ENCODE measurements at places on chromosomes 1 and 21.

- no peaks in the 10 kb centered on the region for H3K36me3 ChIP-seq
- H3K4me3 ChIP-seq, result no peak overlapping the region
- H3K4me1 ChIP-seq, result no peaks in the 10 kb centered on the region
- H3K27me3 ChIP-seq, result no peaks in the 10 kb centered on the region
- H3K27ac ChIP-seq, result no peak overlapping the region
These were observed 145.4 kb downstream of the GRIK3 start for GRCh38 chr1:36888811-36889477.

- H3K4me3 ChIP-seq, result no peak overlapping the region
- no peak overlapping the region for H3K27ac ChIP-seq
- H3K36me3 ChIP-seq, result no peaks in the 10 kb centered on the region
- H3K4me1 ChIP-seq, result peaks cover 4% of the 10 kb centered on the region
- H3K27me3 ChIP-seq, result no peaks in the 10 kb centered on the region
- no peak for DNase-seq
These were observed 31.5 kb upstream of the MTF2 start for GRCh38 chr1:93047618-93048017.

DNA sequence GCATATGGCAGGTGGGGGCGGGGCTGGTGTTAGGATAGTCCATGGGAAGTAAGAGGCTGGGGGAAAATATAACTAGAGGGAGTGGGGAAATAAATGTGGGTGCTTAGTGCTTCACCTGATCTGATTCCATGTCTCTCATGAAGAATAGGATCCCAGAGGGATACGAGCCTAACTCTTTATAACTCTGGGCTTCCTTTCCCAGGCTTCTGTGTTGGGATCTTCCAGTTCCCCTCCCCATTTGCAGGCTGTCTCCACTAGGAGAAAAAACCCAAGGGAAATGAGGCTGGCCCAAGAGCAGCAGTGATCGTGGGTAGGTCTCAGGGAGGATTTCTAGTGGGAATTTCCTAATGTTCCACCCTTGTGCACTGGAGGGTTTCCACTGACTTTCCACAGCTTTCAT is 1.6 kb downstream of the KCNJ9 start:
- H3K4me1 ChIP-seq, result peaks cover 3% of the 10 kb centered on the region
- no peak overlapping the region for H3K27ac ChIP-seq
- H3K36me3 ChIP-seq, result no peaks in the 10 kb centered on the region
- no peak for DNase-seq
- H3K4me3 ChIP-seq, result no peak overlapping the region

DNA sequence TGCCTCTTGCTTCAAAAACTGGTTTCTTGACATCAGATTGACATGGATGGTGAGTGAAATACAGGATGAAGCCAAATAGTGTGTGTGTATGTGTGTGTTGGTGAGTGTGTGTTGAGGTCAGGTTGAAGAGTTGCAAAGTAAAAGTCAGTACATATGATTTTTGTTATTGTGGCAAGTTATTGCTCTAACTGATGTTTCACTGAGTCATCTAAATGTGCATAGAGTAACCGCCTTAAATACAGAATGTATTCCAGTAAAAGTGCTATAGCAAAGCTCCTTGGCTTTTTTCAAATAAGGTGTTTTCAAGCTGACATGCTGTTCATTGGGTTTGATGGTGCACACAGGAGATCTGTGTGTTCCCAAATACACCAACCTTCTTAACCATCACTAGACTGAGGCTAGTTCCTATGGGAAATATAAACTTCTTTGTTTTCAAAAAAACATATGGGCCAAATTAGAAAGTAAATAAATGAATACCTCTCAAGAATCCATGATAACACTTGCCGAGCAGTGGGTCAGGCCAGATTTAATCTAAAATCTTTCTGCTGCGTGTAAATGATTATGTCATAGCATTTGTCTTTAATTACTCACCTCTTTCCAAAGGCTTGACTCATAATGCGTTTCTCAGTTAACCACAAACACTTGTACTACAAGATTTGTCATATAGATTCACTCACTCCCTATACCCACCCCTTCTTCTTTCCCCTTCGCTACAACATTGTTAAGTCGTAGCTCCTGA is 151.1 kb downstream of the LYPLAL1 start:
- no peaks in the 10 kb centered on the region for H3K4me1 ChIP-seq
- H3K27me3 ChIP-seq, result no peaks in the 10 kb centered on the region
- H3K36me3 ChIP-seq, result no peaks in the 10 kb centered on the region
- H3K4me3 ChIP-seq, result no peak overlapping the region

GRCh38 chr1:159261721-159262494 is 40.2 kb upstream of the FCER1A start:
- H3K4me1 ChIP-seq, result no peaks in the 10 kb centered on the region
- no peak overlapping the region for H3K27ac ChIP-seq
- H3K36me3 ChIP-seq, result no peaks in the 10 kb centered on the region
- no peak for DNase-seq
- H3K4me3 ChIP-seq, result no peak overlapping the region

- H3K27me3 ChIP-seq, result no peaks in the 10 kb centered on the region
- no peaks in the 10 kb centered on the region for H3K4me1 ChIP-seq
- DNase-seq, result no peak
- H3K27ac ChIP-seq, result no peak overlapping the region
- no peaks in the 10 kb centered on the region for H3K36me3 ChIP-seq
- H3K4me3 ChIP-seq, result no peak overlapping the region
These were observed 85.1 kb downstream of the ENAH start for GRCh38 chr1:225567789-225568188.

GRCh38 chr1:155086128-155086741 is 7.6 kb downstream of the EFNA3 start:
- H3K4me3 ChIP-seq, result no peak overlapping the region
- H3K27ac ChIP-seq, result no peak overlapping the region
- peaks cover 46% of the 10 kb centered on the region for H3K4me1 ChIP-seq
- DNase-seq, result peak; percentile 75
- peaks cover 31% of the 10 kb centered on the region for H3K27me3 ChIP-seq
- no peaks in the 10 kb centered on the region for H3K36me3 ChIP-seq

GRCh38 chr1:211474451-211474850 is 17.5 kb downstream of the RD3 start:
- H3K36me3 ChIP-seq, result no peaks in the 10 kb centered on the region
- no peak for DNase-seq
- no peaks in the 10 kb centered on the region for H3K4me1 ChIP-seq
- no peak overlapping the region for H3K4me3 ChIP-seq
- no peaks in the 10 kb centered on the region for H3K27me3 ChIP-seq

GRCh38 chr1:93395195-93395594 is 49.5 kb downstream of the DR1 start:
- H3K36me3 ChIP-seq, result no peaks in the 10 kb centered on the region
- no peak overlapping the region for H3K4me3 ChIP-seq
- H3K4me1 ChIP-seq, result no peaks in the 10 kb centered on the region
- no peaks in the 10 kb centered on the region for H3K27me3 ChIP-seq
- no peak overlapping the region for H3K27ac ChIP-seq

DNA sequence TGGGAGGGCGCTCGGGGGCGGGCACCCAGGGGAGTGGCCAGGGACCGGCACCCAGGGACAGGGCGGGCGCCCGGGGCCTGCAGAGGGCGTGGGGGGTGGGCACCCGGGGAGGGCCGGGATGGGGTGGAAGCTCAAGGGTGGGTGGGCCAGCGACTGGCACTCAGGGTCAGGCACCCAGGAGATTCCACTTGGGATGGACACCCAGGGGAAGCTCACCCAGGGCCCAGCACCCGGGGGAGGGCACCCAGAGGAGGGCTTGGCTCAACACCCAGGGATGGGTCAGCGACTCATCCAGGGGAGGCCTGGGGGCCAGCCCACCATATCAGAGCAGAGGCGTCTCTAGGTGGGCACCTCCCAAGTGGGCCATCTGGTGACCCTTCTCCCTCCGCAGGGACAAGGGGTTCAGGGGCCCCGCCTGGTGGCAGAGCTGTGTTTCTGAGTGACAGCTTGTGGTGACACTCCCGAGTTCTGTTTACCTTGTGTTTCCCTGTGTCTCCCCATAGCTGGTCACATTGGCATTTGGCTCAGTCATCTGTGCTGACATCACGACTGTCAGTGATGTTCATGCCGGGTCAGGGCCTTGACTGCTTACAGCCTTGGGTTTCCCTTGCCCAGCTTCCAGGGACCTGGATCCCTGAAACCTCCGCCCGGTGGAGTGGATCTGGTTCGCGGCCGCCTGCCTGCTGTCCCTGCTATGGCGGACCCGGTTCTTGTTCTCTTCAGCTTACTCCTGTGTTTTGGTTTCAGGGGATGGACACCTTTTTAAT is 749 bp downstream of the IBA57 start:
- peak overlapping the region; percentile 83 for H3K4me3 ChIP-seq
- peaks cover 34% of the 10 kb centered on the region for H3K4me1 ChIP-seq
- H3K36me3 ChIP-seq, result no peaks in the 10 kb centered on the region
- DNase-seq, result peak; percentile 78
- peak overlapping the region; percentile 97 for H3K27ac ChIP-seq
- H3K27me3 ChIP-seq, result no peaks in the 10 kb centered on the region

DNA sequence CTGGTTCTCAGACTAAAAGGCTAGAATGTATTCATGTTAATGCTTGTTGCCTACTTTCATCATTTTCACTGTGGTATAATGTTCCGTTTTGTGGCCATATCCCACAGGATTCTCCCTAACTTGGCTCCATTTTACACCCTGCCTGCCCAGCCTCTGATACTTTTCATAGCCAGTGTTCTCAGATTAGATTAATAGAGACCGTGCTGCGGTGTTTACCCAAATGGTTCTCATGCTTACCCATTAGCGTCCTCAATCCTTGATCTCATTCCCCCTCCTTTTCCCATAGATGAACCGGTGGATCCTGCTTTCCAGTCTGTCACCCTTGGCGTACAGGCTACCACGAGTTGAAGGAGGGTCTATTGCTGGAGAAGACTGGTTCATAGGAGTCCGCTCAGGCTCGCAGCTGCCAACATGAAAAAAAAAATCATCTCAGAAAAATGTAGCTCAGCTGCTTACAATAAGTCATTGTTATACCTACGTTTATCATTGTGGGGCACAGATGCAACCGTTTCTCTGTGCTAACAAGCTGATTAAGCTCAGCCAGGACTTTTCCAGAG is 78.7 kb downstream of the SETD4 start:
- no peak for DNase-seq
- no peaks in the 10 kb centered on the region for H3K36me3 ChIP-seq
- H3K4me3 ChIP-seq, result no peak overlapping the region
- no peak overlapping the region for H3K27ac ChIP-seq

DNA sequence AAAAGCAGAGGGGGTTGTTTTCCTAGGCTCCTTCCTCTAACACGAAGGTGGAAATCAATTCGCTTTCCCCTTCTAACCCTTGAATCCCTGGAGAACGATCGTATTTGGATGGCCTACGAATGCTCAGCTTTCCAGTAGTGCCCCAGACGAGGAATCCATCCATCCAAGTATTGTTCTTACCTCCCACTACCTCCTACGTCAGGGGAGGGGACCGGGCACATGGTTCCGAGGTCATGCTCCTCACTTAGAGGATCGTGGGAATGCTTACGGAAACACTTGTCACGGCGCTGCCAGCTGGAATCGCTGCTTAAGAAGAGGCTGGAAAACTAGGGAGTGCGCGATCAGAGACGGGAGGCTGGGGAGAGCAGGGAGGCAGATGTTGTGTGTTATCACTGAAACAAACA is 47.4 kb downstream of the CAPZB start:
- DNase-seq, result no peak
- no peaks in the 10 kb centered on the region for H3K27me3 ChIP-seq
- no peak overlapping the region for H3K4me3 ChIP-seq

DNA sequence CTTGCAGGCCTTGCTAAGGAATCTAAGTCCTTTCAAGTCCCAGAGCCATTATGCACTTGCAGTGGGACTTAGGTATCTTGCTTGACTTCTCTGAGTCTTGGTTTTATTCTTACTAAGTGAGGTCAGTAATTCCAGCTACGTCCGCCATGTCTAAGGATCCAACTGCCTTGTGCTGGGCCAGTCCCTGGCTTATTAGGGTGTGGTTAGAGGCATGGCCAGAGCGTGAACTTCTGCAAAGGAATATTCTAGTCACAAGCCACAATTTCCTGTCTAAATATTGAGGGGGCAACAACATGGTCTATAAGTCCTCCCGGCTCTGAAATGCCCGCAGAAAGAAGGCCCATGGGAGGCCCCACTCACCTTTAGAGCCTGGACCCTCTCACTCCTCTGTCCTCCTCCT is 82.9 kb downstream of the TMEM53 start:
- no peaks in the 10 kb centered on the region for H3K36me3 ChIP-seq
- no peaks in the 10 kb centered on the region for H3K27me3 ChIP-seq
- H3K4me1 ChIP-seq, result no peaks in the 10 kb centered on the region
- H3K4me3 ChIP-seq, result no peak overlapping the region
- H3K27ac ChIP-seq, result no peak overlapping the region
- no peak for DNase-seq

Measured in CD8-positive, alpha-beta memory T cell (primary cell).